T-helper 17 cell (primary cell): ENCODE measurements at places on chromosomes 6 and 20.

DNA sequence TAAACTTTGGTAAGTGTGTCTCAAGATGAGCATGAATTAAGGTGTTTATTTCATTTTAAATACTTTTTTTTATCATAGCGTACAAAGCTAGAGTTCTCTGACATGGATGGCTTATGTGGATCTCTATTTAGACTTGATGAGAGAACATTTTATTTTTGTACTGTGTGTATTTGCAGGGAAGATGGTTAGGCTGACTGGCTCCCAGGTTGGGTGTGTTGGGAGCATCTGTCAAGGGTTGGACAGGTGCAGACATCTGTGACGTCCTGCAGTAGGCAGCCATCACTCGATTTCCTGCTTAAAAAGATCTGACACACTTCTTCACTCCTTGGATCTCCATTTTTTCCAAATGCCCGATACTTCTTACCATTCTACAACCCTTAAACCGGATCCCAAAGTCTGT is 221.9 kb upstream of the QKI start:
- no peak for DNase-seq

DNA sequence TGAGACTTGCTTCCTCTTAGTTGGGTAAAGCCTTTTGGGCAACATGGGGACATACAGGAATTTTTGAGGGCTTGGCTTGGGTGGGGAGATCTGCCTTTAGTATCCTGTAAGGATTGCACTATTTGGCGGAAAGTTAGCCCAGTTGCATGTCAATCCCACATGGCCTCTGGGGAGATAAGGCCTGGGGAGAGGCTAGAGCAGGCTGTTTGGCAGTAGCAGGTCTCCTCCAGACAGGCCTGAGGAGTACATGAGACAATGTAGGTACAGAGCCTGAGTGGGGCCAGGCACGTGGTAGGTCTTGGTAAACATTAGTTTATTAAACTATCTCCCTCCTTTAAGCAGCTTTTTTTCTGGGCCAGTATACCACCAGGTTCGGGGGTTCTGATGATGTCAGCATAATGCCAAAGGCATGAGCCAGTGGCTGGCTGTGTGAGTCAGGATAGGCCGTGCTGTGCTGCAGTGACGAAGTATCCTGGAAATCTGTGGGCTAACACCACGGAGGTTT is 147.9 kb downstream of the VEGFA start:
- DNase-seq = no peak

DNA sequence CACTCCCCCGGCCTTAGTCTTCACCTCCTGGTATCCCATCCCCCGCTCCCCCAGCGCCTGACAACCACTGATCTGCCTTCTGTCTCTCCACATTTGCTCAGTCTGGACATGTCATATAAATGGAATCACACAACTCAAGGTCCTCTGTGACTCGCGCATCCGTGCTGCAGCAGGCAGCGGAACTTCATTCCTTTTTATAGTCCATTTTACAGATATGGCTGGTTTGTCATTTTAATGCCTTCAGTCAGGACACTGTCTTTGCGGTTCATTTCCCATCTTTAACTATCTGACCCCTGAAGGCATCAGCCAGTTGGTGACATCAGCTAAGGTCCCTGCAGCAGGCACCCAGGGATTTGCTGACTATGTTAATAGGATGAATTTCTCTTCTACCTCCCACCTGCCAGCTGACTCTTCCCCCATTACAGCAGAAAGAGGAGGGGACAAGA is 125.7 kb downstream of the ZMYND8 start:
- DNase-seq = no peak

DNA sequence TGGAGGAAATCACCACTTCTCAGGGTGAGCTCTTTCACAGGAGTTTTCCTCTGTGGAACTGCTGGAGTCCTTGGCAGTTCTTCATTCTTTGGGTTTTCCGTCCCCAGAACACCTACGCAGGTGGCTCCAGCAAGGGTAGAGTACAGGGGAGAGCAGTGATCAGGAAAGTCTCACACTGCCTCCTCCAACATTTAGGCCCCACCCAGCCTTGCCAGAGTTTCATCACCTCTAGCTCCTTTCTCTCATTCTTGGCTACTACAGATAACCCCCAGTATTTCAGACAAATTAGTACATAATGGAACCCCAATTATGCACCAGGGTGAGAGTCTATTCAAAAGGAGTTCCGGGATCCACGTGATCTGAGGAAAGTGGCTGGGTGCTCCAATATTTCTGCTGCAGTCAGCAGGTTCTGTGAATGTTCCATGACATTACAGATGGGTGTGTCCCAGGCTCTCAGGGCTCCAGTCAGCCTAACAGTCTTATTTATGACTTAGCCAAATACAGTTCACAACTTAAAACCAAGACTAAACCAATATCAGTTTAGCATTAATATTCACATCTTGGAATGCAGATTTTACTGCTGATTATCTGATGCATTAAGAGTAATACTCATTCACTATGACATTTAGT is 44.6 kb downstream of the GPR63 start:
- DNase-seq = no peak

- no peak for DNase-seq
Measured at GRCh38 chr6:136127873-136128272, 122.2 kb downstream of the MTFR2 start.

GRCh38 chr6:96286503-96286902 is 235.1 kb upstream of the UFL1 start:
- no peak for DNase-seq

- no peak for DNase-seq
Measured at GRCh38 chr20:61072398-61072797, 179.7 kb upstream of the CDH4 start.

DNA sequence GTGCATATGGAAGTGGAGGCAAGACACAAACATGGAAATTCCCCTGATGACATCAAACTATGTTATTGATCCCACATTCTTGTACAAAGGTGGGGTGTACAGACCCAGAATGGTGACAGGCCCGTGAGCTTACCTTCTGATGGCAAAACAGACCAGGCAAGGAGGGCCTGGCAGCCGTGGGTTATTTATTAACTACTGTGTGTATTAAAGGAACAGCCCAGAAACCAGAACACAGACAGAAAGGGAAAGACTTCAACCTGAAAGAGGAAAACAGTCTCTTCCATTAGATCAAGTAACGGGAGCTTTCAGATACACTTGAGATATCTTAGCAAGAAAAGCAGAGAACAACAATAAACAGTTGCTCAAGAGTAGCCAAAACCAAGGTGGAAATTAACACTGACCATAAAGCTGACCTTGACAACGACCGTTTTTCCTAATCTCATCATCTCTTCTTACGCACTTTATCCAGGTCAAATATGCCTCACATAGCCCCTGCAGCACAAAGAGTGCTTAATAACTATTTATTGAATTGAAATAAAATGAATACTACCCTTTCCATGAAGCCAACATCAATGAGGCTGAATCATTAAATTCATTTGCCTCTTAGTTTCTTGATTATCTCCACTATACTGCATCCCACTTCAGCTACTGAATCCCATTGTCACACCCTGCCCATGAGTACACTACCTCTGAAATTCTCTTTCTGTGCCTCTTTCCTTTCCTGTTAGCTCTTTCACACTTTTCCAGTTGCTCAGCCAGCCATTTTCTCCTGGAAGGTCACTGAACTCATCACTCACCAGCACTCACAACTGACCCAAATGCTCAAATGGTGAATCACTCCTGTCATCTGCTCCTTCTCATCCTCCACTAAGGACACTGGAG is 67.4 kb downstream of the MOXD1 start:
- no peak for DNase-seq

GRCh38 chr6:133806382-133807140 is 82.4 kb upstream of the TCF21 start:
- no peak for DNase-seq
